HepG2 (cell line): ENCODE measurements at places on chromosomes 16 and 17. TPM values are rescaled to one million over a fixed set of nuclear protein-coding genes. Genes with fewer than 3 reads are reported as not detected.

DNA sequence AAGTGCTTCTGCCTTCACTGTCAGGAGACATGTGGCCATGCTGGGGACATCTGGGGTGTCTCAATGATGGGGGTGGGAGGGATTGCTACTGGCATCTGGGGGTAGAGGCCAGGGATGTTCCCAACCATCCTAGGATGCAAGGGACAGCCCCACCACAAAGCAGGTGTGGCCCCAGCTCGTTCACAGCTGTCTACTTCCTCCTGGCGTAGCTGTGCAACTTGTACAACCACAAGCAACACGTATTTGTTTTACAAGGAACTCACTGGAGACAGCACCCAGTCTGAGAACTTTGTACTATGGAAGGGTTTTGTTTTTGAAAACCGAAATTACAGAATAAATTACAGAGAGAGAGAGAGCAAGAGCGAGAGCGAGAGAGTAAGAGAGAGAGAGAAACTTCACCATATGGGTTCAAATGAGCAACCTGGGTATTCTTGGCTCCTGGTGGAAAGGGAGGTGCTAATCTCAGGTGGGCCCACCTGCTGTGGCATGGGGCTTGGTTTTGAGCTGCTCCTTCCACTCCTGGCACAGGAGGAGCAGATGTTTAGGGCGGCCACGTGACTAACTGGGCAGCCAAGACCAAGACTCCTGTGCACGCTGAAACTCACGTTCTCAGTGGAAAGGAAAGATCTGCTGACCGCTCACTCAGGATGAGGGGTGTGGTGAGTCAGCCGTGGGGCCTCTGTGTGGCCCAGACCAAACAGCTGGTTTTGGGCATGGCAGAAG, 17.5 kb upstream of the TNFRSF13B start:
- DNase-seq, result no peak

Gene IL17C
- polyA plus RNA-seq, result not detected in 2 replicates

- no peak for DNase-seq
Observed at GRCh38 chr17:34110315-34110714, 144.8 kb upstream of the CCL2 start.

DNA sequence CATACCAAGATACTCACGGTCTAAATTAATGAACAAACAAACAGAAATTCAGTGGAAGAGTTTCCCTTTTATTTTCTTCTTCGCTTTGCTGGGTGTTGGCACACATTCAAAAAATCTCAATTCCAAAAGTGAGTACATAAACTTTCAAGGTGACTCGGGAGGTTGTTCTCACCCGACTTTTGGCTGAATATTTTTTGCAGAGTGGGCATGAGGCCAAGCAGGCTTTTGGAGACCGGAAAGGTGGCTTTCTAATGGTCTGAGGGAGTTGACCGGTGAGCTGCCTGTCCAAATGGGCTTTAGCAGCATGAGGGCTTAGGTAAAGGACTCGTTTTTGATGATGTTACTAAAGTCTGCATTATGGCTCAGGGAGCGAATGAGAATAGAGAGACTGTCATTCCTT, 318.7 kb downstream of the CPPED1 start:
- no peak for DNase-seq

GRCh38 chr16:58789351-58789750, 55.2 kb upstream of the GOT2 start:
- DNase-seq, result no peak

- DNase-seq, result no peak
Observed at GRCh38 chr17:77694391-77695363, 263.8 kb upstream of the TNRC6C start.

DNA sequence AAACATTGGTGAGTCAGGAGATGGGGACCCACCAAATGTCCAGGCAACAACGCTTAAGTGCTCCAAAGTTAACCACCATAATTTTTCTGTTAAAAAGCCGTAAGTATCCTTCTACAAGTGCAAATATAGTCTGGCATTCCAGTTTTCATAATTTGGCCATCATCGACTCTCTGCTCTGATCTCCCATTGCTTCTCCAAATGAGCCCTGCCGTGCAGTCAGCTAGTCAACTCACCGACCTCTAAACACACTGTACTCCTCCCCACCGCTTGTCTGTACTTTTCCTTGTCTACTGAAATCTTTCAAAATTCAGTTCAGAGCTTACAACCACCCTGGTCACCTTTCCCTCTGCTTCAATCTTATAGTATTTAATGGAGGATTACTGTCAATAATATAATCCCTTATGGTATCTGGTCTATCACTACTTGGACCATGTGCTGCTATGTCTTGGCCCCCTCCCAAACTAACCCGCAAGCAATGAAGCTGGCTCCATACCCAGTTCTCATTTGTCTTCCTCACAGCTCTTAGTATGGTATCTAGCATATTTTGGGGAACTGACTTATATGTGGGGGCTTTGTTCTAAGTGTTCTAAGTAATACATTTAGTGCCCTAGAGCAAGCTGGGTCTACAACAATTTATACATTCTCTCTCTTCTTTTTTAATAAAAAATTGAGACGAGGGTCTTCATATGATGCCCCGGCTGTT, 52.7 kb upstream of the SLC25A19 start:
- DNase-seq, result no peak

GRCh38 chr16:78993346-78993745, 607.2 kb downstream of the MAF start:
- no peak for DNase-seq

Gene MRPS23
- polyA plus RNA-seq, result 61.6 and 63.2 TPM in 2 replicates

DNA sequence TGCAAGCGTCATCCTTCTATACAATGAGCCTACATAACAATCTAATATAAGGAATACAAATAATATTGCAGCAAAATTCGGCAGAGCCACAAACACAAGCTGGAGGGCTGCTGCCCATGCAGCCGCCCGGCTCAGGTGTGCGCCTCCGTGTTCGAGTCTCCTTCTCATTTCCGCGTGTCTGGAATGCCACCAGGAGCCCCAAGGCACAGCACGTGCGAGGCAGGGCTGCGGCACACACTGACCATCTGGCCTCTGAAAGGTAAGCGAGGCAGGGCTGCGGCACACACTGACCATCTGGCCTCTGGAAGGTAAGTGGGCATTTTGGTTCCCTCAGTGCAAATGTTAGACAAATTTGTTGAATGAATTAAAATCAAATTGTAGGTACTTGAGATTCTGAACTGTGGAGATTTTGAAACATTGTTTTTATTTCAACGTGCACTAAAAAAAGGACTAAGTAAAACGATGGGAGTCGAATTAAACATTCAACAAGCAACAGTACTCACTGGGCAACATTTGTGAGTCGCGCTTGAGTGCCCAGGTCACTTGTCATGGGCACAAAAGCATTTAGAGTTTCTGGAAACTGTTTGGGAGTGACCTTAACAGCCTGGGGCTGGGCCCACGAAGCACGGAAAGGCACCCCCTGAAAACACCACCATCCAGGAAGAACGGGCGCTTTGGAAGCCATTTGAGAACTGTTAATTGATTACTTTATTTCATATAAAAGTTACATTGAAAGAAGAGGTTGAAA, 37.4 kb downstream of the ZDHHC7 start:
- DNase-seq, result no peak

Gene SCGB1C2
- not detected in 2 replicates for polyA plus RNA-seq

GRCh38 chr17:8847891-8848290, 19.6 kb downstream of the PIK3R6 start:
- no peak for DNase-seq
